Stimulated activated CD8-positive, alpha-beta memory T cell treated with anti-CD3 and anti-CD28 coated beads, Interleukin-15, amount 100 ng/mL, for 4 hours (primary cell): ENCODE measurements at places on chromosomes 4 and X.

DNA sequence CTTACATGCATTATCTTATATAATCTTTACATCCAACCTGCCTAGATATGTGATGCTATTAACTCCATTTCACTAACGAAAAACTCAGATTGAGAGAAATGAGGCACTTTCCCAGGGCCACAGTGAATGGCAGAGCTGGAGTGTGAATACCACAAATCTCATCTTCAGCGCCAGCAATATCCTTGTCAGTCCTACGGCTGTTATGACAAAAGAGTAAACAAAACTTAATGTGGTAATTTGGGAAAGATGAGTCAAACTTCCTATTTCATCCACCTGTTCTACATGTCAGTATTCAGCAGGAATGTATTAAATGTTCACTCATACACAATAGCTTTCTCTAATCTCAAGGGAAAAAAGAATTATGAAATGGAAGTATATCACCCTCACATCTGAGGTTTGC lies 56.9 kb downstream of the FAT1 start:
- no peak for DNase-seq

DNA sequence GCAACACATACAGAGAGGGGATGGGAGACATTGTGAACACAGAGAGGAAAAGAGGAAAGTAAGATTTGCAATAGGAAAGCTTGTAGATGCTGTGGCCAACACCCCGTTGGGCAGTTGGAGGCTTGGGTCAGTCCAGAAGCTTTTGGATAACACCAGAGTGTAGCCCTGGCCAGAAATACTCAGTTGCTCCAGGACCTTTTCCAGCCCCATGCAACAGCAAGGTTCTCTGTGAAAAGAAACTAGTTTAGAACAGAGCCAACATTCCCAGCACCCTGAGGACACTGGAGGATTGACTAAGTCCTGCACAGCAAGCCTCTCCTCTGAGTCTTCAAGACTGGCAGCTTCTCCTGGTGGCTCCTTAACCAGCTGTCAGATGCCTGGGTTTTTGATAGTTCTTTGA lies 27.9 kb upstream of the NAF1 start:
- no peak for DNase-seq

GRCh38 chrX:19677121-19677520 lies 161.8 kb upstream of the MAP3K15 start:
- DNase-seq = no peak

DNA sequence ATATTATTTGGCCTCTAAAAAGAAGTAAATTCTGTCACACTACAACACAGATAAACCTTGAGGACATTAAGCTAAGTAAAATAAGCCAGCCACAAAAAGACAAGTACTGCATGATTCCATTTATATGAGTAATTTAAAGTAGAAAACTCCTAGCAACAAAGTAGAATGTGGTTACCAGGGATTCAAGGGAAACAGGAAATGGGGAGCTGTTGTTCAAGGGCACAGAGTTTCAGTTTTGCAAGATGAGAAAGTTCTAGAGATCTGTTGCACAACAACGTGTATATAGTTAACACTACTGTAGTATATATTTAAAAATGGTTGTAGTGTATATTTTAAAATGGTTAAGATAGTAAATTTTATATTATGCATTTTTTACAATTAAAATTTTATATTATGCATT lies 25.4 kb downstream of the SEC31A start:
- DNase-seq = no peak

GRCh38 chr4:140744421-140744820 lies 11.8 kb downstream of the TBC1D9 start:
- DNase-seq = no peak

DNA sequence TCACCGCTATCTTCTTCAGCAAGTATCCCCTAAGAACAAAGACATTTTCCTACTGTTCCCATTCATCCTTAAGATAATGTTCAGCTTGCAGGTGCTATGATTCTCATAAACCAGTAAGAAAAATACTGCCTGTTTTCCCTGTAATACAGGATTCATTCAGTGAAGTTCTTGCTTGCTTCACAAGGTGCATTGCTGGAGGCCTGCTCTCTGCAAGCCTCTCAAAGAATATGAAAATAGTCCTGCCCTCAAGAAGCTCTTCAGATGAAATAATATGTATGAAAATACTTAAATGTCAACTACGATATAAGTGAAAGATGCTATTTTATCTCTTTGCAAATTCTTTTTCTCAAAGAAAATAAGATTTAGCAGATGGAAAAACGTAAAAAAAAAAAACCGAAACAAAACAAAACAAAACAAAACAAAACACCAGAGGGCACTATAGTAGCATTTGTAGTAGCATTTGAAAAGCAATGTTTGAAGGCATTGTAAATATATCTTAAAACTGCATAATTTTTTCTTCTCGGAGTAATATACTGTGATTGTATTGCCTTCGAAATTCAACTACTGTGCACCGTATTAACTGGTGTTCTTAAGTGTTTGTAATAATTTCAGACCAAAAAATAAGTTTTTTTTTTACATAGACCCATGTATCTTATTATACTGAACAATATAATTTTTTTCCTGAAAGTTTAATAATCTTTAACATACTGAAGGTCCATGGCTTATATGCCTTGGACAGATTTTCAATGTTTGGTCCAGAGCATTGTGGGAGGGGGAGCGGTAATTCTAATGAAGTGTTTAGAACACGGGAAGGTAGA lies 26.0 kb downstream of the ADH4 start:
- no peak for DNase-seq

DNA sequence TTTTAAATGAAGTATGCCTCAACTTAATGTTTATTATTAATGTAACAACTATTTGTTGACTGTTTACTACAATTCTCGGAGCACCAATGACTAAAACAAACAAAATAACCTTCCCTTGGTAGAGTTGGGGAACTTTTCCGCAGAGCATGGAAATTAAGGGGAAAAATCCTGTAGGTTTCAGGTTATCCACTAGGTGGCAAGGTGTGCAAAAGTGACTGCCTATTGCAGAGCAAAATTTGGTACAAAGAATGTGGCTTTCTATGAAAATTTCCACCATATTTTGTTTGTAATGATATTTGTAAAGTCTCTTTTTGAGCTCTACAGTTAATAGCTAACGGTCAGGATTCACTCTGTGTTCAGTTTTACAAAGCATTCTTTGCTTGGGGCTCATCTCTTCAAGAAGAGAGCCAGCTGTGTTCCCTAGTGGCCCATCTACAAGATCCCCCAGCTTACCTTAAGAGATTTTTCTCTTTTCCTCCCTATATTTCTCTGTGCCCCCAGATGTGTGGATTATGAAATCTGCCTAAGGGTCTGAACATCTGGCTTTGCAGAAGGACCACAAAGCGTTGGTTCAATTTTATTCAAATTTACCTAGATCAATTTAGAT lies 61.1 kb downstream of the FBXO8 start:
- no peak for DNase-seq

GRCh38 chr4:88008743-88009171 lies 1.3 kb downstream of the PKD2 start:
- DNase-seq = no peak

DNA sequence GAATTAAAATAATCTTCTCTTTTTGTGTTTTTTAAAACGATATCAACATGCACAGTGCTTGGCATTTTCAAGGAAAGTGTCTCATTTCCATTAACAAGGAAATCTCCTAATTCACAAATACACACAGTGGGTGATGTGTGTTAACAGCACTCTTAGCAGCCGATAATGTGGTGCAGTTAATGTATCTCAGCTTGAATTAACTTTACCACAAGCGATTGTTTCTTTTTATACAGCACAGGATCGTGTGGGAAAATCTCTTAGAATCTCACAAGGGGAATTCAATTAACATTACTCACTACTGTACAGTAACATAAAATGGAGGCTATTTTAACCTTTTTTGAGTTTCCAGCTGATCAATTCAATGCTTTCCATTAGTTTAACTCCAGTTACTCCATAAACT lies 1841.9 kb downstream of the STIM2 start:
- DNase-seq = no peak

DNA sequence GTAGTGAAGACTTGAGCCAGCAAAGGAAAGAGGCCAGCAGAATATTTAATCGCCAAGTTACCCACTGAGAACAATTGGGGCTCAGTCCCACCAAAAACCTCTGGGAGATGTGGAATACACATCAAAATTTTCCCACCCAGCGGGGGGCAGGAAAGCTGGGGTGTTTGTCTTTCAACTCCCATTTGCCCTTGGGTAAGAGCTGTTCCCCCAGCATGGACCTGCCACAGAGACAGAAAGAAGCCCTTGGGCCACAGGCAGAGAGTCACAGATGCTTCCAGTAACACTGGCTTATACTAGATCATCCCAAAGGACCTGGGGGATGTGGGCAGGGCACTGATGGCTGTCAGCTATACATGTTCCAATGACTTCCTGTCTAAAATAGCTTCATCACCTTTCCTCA lies 18.9 kb upstream of the FBXW7 start:
- DNase-seq = no peak

DNA sequence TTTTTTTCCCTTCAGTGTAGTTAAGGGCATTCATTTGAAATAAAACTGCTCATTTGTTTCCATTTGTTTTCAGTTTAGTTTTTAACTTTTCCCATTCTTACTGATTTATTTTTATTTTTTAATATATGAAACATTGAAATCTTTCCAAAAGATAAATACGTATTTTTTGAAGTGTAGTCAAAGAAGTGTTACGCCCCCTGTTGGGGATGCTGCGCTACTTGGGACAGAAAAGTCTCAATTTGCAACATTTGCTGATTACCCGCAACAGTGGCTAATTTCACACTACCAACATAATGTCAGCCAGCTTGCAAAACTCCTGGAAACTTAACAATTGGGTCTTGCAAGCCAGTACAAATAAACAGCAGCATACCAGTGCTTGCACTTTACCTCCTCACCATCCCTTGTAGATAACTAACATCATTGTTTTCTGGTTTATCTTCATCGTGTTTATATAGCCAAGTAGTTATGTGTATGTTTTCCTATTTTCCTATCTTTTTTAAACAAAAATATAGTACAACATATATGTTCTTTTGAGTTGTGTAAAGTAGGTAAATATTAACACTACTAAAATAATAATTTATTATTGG lies 158.6 kb downstream of the STPG2 start:
- no peak for DNase-seq

DNA sequence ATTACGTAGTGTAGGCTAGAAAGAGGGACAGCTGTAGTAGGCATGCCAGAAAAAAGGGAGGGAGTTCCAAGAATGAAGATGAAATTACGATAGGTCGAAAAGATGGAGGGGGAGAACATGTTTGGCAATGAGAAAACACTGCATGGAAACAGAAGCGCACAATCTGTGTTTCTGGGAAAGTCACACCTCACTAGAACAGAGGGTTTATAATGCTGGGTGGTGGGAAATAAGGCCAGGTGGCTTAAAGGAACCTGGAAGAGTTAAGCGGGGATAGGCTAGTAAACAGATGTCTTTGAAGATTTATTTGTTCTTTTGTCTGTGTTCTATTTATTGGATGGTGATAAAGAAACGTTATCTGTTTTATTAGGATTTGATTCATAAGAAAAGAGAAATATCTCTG lies 29.1 kb downstream of the TRAPPC11 start:
- DNase-seq = no peak

DNA sequence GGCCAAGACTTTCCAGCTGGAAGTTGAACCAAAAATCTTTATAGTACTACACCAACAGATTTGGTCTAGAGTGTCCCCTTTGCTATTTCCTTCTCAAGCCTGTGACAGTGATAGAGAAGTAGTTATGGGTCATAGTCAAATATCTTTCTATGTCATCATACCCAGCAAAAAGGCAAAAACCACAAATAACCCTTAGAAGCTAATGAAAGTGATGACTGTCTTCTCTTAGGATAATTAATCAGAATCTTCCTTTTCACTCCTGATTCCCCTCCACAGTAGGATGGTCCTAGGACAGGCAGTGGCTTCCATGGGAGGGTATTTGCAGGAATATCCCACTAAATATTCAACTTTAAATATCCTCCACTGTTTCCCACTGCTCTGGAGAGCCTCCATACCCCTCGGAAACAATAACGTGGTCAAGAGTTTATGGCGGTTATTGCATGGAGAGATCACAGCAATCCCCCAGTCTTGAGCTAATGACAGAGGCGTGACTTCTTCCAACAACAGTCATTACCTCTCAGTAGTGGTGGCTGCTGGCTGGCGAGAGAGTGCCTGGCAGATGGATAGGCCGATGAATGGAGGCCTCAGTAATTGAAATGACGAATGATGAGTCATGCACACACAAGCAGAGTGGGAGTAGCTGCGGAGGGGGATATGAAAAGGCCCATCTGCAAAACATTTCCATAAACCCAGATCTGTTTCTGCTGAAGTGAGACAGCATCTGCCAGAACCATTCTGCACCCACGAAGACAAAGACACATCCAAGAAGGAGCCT lies 154.9 kb downstream of the STK32B start:
- DNase-seq = no peak

DNA sequence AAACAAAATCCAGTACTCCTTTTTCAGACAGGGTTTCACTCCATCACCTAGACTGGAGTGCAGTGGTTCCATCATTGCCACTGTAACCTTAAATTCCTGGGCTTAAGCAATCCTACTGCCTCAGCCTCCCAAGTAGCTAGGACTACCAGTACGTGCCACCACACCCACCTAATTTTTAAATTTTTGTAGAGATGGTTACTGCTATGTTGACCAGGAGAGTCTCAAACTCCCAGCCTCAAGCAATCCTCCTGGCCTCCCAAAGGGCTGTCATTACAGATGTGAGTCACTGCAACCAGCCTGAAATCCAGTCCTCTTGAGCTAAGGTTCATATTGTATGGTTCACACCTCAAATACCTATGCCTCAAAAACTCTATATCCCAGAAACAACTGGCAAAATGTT lies 22.4 kb downstream of the ANKRD17 start:
- DNase-seq = no peak

GRCh38 chr4:2673157-2673556 lies 83.0 kb downstream of the TNIP2 start:
- no peak for DNase-seq

DNA sequence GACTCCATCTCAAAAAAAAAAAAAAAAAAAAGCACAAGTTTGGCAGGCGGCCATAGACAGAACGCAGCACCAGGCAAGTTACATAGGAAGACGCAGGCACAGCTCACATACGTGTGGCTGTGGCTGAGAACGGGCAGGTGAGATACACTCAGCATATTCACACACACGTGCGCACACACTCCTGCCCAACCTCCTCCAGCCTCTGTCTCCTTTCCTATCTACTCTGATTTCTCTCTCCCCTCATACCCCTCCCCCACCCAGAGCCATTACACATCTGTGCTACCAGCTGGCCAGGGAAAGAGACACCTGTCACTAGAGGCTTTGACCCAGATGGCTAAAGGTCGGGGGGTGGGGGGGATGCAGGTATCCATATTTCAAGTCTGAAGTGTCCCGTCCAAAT lies 2.2 kb upstream of the SLC38A5 start:
- DNase-seq = no peak

GRCh38 chrX:101349193-101349562 lies 636 bp upstream of the TIMM8A start:
- no peak for DNase-seq
